Thymus (tissue), 14 donors: ENCODE measurements at places on chromosomes 5 and 9. TPM values are rescaled to one million over a fixed set of nuclear protein-coding genes. Genes with fewer than 3 reads are reported as not detected.

The CFAP157 gene
- polyA plus RNA-seq: 0.62 TPM

The SHISAL2B gene
- 0.32 TPM for polyA plus RNA-seq

The IRX1 gene
- polyA plus RNA-seq: 0.07 TPM

The SLC6A19 gene
- 0.16 TPM for polyA plus RNA-seq

The TUSC1 gene
- 18.4 TPM for polyA plus RNA-seq

The PRR7 gene
- 1.6 TPM for polyA plus RNA-seq

The DPM2 gene
- 32.8 TPM for polyA plus RNA-seq

DNA sequence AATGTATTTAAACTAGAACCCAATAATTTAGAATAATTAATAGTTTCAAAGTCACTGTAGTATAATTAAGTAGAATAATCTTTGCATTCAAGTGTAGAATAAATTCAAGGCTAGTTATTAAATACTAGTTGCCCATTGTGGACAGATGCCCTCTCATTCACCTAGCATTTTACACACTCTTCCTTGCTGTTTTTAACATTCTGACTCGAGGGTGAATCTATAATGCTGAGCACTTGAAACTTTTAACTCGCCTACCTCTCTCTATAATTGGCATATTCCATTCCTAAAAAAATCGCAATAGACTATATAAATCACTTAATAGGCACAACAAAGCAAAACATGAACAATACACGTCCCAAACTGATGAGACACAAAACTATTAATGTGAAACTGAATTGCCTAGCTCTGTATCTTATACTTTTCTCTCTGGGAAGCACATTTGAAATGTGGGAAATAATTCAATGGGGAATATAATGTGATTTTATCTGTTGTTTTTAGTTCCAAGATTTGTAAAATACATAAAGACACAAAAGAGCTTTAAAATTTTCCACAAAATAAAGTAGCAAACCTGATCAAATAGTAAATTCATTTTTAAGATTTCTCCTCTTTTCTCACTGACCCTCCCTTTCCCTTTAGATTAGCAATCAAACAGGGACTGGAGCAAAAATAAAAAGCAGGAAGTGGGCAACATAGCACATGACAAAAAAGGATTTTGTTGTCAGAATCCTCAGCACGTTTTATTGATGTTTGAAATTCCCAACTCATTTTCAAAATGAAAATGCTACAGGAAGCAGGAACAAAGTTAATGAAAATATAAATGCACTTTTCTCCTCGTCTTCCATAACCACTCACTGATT lies 295.6 kb downstream of the PDE4D start:
- DNase-seq: no peak

- no peak for DNase-seq
Observed at GRCh38 chr5:67065237-67065636, 131.4 kb downstream of the CD180 start.

GRCh38 chr5:178259623-178260536 lies 27.3 kb upstream of the PHYKPL start:
- DNase-seq: no peak

DNA sequence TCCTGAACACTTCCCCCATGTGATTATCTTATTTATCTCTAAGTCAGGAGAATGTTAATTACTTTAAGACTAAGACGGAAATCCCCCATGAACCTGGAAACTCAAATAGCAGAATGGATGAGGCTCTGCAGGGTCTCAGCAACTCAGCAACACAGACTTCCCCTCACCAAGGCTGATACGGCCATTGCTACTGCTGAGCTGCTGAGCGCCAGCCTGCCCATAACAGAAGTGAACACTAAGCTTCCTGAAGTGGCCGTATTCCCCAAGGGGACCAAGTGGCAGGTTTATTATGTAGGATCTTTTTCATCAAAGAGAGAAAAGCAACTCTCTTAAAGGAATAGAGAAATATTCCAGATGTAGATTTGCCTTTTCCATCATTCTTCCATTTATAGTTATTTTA lies 311.1 kb downstream of the RFX3 start:
- no peak for DNase-seq

DNA sequence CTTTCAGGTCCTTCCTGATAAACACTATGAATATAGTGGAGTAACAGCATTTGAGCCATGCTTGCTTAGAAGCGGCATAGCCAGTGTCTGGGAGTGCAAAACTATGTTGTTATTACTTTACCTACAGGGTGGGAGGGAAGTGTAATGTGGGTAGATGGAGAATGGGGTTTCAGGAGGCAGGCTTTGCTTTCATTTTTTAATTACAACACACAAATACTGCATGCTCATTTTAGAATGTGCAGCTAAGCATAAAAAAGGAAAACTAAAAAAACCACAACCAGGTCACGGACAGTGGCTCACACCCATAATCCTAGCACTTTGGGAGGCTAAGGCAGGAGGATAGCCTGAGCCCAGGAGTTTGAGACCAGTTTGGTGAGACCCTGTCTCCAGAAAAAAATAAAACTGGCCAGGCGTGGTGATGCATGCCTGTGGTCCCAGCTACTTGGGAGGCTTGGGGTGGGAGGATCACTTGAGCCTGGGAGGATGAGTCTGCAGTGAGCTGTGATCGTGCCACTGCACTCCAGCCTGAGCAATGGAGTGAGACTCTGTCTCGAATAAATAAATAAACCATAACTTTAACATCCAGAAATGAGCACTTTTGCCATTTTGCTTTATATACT lies 20.2 kb downstream of the HAVCR1 start:
- DNase-seq: no peak

DNA sequence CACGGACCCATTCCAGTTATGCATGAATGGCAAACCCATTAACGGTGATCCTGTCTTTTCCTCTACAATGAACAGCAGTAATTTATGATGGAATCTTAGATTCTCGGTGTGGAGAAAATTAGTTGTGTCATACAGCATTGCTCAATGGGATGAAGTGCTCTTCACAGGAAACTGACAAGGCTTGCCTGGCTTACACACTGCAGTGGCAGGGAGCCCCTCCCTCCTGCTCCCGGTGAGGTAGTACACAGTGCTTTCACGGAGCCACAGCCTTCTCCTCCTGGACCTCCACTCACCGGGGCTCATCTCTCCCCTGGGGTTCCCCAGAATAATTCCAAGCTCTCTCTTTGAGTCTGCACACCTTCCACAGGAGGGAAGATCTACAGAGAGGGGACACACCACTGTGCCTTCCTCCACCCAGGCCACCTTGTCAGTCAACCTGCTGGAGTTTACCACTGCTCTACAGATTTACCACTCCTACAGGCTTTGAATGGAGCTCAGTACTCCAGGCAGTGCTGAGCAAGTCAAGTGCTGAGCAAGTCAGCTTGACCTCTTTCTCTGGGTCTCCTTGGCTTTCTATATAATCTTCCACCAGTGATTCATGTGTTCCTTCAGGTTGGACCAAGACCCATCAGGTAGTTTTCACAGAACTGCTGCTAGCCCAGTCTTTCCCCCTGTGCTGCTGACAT lies 59.1 kb upstream of the TBC1D2 start:
- DNase-seq: no peak

GRCh38 chr5:139574641-139575312 lies 13.6 kb downstream of the UBE2D2 start:
- DNase-seq: peak; percentile 50

DNA sequence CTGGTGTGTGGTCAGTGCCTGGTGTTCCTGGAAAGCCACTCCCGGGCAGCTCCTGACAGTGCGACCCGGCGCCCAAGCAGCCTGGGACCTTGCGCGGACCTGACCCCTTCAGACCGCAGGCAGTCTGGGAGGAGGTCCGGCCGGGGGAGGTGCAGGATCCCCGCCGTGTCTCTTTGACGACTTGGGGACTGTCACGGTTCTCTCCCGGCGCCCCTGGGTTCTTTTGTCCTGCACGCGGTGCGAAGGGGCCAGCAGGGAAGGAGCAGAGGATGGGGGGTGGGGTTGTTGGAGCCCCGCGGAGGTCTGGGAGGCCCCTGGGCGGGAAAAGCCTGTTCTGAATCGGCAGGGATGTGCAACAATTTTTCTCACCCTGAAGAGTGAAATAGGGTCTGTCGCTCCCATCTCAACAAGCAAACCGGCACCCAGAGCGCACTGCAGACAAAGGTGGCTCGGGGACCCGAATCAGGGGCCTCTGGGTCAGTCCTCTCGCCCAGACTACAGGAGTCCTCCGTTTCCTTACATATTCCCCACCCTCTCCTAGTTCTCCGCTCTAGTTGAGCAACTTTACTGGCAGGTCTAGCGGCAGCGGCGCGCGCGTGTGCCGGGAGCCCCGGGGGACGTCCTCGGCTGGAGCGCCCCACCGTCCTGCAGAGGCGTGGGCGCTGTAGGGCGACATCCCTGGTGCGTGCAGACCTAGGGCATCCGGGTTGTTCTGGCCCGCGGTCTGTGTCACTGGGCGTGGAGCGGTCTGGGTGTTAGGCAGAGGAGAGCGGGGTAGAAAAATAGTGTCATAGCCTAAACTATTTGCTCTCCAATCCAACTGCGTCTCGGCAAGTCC lies 1.2 kb downstream of the VCAN start:
- no peak for DNase-seq

DNA sequence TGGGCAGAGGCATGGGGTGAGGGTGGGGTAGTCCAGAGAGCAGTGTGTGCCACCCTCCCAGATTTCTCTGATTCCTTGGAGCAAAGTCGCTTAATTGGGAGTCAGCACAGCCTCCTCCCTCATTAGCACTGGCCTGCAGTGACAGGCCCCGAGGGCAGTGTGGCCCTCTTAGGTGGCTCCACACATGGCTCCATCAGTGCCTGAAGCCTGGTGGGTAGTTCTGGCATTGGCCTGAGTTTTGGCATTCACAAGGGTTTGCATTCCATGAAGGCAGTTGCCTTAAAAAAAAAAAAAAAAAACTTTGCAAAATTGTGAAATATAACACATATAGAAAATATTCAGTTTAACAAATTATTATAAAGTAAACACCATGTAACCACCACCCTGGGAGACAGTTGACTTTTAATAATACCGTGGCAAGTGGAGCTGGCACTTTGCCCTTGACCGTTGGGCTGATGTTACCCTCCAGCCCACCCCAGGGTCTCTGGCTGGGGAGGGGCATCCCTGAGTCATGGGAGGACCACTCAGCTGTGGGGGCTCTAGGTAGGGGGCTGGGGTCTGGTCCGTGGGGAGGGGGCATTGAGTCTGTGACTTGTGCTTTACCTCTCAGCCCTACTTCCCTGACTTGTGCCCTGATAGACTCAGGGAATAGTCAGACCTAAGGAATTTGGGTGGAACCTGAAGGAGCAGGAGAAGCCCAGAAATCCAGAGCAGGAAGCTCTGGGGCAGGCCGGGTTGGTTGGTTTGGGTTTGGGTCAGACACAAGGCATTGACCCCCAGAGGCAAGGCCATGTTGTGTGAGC lies 51.3 kb upstream of the PITX1 start:
- no peak for DNase-seq

- DNase-seq: no peak
Observed at GRCh38 chr5:170148430-170149205, 42.9 kb downstream of the FOXI1 start.

DNA sequence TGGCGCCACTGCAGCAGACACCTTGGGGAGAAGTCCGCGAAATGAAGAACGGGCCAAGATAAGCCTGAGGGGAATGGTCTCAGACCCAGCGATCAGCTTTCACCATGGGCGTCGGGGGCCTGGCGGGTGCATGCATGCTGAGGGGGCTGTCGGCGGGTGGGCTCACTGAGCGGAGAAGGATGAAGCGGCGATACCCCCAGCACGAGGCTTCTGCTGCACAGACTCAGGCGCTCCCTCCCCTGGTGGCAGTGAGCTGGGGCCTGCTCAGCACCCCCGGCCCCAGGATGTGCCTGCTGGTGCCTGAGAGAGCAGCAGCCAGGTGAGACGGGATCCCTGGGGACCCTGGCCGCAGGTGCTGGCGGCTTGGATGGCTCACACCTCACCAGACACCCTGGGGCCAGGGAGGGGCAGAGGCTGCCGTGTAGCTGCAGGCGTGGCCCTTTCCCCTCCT lies 31.2 kb downstream of the CEP72 start:
- DNase-seq: no peak

GRCh38 chr5:73499187-73499586 lies 945 bp downstream of the BTF3 start:
- no peak for DNase-seq

GRCh38 chr5:93188876-93189485 lies 392.0 kb downstream of the NR2F1-AS1 start:
- no peak for DNase-seq

GRCh38 chr5:138466900-138467710 lies 1.8 kb downstream of the EGR1 start:
- no peak for DNase-seq

DNA sequence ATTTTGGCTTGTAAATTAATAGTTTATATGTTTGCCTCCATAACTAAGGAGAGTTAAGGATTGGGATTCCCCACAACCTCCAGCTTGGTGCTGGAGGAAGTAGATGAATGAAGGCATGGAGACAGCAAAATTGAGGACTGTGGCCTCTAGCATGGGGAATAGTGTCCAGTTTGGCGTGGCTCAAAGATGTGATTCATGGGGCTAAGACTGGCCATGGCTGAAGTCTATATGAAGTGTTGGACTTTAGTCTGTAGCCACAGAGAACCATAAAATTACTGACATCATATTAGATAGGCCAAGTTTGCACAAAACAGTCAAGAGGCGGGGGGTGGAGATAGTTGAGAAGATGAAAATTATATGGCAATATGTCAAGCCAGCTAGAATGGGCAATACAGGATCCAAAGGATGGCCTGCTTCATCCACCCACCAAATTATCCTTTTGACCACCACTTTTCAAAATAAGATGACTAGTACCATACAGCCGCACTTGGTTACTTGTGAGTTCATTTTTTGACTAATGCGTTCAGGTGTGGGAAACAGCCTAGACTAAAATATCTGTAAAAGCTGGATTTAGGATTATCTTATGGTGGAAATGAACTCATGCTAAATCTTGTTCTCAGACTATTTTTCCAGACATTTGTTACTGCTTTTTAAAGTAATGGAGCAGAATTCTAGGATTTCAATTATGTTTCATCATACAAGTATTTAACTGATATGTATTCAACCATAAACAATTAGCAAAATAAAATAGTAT lies 40.2 kb downstream of the ZNF474 start:
- no peak for DNase-seq

DNA sequence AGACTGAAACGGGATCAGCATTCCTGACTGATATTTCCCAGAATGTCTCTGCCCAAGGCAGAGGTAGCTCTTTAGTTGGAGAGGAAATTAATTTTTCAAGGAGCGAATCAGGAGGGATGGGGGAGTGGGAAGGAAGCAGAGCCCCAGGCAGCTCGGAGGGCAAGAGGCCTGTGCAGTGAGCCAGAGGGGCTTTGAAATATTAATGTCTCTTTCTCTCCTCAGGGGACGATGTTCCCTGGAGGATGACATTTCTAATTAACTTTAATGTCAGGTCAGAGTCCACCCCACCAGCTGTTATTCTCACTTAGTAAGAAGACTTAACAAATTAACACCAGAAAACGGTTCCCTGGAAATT lies 45.6 kb downstream of the SLC6A7 start:
- no peak for DNase-seq

DNA sequence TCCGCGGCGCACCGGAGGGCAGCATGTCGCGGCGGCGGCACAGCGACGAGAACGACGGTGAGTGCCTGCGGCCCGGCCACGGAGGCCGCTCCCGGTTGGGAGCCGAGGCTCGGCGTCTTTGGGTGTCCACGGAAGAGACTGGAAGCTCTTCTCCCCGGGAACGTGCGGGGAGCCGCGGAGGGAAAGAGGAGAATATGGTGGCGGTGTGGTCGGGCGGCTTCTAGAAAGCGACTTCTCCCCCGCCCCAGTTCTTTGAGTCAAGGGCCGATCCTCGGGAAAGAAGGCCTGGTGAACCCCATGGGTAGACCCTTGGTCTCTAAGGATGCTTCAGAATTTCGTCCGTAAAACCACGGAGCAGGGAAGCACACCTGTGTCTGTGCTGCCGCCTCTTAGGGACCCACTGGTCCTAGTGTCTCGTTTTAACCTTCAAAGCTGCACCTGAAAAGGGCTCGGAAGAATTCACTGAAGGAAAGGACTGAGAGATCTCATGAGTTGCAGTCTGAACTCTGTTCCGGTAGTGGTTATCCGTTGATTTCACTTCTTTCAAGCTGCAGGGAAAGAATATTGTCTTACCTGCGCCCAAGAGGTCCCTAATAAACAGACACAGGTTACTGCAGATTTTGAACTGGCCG lies 354 bp downstream of the NCBP1 start:
- DNase-seq: peak; percentile 25
